ENCODE measurements at places on chromosomes 1 and 21.
A peak's percentile ranks its signal among the peaks of the same experiment; 100 is the strongest.

GRCh38 chr1:99236756-99237155 is 27.5 kb upstream of the PLPPR4 start:
- no peak for DNase-seq

DNA sequence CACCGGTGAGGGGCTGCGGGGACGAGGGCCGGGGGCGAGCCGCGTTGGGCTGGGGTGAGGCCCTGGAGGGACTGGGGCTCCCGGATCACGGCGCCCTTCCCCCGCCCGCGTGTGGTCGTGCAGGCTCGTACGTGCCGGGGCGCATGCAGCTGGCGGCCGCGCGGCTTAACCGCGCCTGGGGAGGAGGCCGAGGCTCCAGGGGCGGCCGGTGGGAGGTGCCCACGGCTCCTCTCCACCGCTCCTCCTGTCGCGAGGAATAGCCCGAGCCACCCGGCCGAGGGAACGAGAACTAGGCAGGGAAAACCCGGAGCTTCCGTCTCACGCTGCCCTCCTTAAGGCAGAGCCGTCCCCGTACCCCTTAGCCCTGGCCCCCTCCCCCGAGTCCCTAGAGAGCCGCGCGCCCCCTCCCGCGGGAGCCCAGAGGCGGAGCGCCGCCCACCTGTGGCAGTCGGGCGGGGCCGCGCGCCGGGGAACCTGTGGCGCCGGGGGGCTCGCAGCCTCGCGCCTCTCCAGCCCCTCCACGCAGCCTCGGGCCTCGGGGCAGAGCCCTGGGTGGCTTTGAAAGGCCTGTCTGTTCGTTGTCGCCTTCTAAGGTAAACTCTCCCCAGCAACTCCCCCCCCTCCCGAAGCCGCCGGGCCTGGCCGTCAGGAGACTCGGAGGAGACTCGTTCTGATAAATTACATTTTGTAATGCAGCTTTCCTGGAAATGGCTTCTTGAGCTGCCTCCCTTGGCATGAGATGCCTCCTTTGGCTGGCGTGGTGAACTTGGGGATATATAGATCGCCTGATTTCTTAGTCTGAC is 746 bp downstream of the AK4 start:
- DNase-seq = peak; percentile 57

- DNase-seq = no peak
Measured at GRCh38 chr1:67645495-67646144, 39.4 kb upstream of the GADD45A start.

GRCh38 chr1:220498188-220498587 is 29.7 kb upstream of the MARK1 start:
- peak; percentile 9 for DNase-seq

- DNase-seq = no peak
Measured at GRCh38 chr1:114203595-114204128, 50.0 kb upstream of the SYT6 start.

DNA sequence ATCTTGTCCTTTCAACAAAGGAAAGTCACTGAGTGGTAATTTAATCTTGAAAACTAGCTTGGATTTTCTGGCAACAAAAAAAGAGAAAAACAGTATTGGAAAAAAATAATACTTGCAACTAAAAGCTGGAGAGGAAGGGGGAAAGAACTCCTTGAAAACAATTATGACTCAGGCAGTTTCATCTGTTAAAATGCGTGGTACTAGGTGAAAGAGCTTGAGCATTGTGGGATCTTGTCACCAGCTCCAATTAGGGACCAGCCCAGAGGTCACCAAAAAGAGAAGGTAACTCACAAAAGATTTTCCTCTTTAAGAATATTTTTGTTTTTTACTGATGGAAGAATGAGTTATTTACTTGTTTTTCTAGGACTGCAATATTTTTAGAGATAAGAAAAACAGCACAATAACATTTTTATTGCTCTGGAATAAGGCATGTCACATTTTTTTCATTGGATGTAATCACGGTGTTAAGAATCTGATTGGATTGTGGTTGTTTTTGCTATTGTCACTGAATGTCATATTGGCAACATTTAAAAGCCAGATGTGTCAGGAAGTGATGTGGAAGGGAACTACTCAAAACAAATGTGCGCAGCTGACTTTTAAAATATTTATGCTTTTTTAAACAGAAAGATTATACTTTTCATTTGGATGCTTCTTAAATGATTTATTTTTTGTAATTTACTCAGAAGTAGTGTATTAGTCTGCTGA is 78.5 kb upstream of the ADAMTS5 start:
- DNase-seq = no peak

DNA sequence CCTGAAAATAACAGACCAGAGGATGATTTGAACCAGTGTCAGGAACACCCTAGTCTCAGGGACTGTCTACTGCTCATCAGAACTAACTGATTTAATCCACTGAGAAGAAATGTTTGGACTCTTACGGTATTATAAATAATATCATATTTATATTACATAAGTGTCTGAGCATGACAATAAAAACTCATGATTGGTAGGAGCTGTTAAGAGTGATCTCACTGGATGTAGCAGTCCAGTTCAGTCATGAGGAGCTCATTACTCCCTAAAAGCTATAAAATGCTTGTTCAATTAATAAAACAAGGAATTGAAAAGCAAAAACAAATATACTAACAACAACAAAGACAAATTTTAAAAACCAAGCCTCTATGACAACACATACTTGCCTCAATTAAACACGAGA is 68.8 kb upstream of the BCL9 start:
- DNase-seq = no peak

- DNase-seq = no peak
Measured at GRCh38 chr1:203036135-203036534, 9.8 kb downstream of the PPFIA4 start.

Measured in RKO (cell line).